SJCRH30 (cell line): ENCODE measurements at places on chromosomes 6 and 20. TPM values are rescaled to one million over a fixed set of nuclear protein-coding genes. Genes with fewer than 3 reads are reported as not detected.

GRCh38 chr20:53023732-53024520 is 51.8 kb downstream of the TSHZ2 start:
- H3K36me3 ChIP-seq, result no peaks in the 10 kb centered on the region
- DNase-seq, result no peak
- H3K4me3 ChIP-seq, result no peak overlapping the region
- H3K27me3 ChIP-seq, result peaks cover 12% of the 10 kb centered on the region; the same call in 1 of the 2 replicates
- H3K27ac ChIP-seq, result no peak overlapping the region

BMP5 gene
- 61.2 and 72.3 TPM in 2 replicates for total RNA-seq

DNA sequence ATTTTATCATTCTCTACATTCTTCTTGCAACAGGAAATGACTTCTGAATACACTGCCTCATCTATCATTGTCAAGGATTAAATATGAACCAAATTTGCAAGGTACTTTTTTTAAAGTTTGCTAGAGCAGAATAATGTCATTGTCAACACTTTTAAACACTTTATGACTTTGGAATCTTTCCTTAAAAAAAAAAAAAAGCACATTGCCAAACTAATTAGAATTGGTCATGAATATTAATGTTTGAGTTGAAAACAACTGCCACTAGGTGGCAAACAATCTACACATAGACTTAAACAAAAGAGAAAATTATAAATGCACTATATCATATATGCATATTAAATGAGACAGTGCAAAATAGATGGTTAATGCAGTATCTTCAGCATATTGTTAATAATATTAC is 32.5 kb upstream of the TMEM244 start:
- H3K4me1 ChIP-seq, result peaks cover 12% of the 10 kb centered on the region; the same call in 1 of the 2 replicates
- no peak overlapping the region for H3K4me3 ChIP-seq
- no peak overlapping the region for H3K27ac ChIP-seq
- H3K27me3 ChIP-seq, result no peaks in the 10 kb centered on the region
- peak; percentile 11 for DNase-seq
- H3K36me3 ChIP-seq, result no peaks in the 10 kb centered on the region

DNA sequence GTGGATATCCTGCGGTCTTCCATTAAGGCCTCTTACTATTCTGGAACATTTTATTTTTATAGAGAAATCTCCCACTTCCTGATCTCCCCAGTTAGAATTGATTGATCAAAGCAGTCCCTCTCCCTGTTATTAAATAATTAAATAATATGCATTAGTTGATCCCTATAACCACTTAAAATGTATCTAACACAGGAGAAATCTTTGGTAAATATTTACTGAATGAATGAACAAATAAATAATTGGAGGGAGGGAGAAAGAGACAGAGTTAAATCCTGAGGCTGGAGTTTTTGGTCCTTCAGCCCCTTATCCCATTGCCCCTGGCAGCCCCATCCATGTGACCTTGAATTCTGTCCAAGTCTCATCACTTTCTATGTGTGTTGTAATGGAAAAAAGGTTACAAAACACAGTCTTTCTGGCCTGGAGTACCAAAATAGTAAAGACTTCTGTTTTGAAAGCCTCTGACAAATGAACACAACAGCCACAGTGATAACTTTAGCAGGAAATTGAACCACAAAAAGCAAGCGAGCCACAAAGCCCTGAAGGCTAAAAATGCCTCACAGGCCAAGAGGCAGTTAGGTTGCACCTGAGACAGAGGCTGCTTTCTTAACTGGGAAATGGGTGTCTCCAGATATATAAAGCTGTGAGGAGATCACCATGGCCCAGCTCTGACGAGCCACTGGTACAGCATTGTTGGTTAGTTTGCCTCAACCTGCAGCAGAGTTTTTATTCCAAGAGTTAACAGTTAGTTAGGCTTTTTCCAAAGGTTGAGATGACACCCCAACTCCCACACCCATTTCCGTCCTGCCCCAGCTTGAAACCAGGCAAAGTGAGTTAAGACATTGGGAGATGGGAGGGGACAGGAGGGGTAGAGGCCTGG is 11.3 kb downstream of the NT5E start:
- no peak for DNase-seq
- no peaks in the 10 kb centered on the region for H3K27me3 ChIP-seq
- no peaks in the 10 kb centered on the region for H3K36me3 ChIP-seq
- H3K4me3 ChIP-seq, result no peak overlapping the region
- H3K4me1 ChIP-seq, result 0 out of 2 replicates have a peak, but pooled peaks cover 3% of the 10 kb centered on the region

TP53TG5 gene
- not detected in 2 replicates for total RNA-seq

GRCh38 chr6:163423696-163424095 is 9.2 kb downstream of the QKI start:
- H3K4me3 ChIP-seq, result no peak overlapping the region
- H3K36me3 ChIP-seq, result peaks cover 9% of the 10 kb centered on the region; the same call in 1 of the 2 replicates
- no peak for DNase-seq
- peaks cover 25% of the 10 kb centered on the region for H3K4me1 ChIP-seq
- no peaks in the 10 kb centered on the region for H3K27me3 ChIP-seq
